Right atrium auricular region (tissue), 2 donors: ENCODE measurements at places on chromosomes 5 and 9.

GRCh38 chr5:180135128-180135955 lies 63.8 kb upstream of the RNF130 start:
- no peak for DNase-seq

DNA sequence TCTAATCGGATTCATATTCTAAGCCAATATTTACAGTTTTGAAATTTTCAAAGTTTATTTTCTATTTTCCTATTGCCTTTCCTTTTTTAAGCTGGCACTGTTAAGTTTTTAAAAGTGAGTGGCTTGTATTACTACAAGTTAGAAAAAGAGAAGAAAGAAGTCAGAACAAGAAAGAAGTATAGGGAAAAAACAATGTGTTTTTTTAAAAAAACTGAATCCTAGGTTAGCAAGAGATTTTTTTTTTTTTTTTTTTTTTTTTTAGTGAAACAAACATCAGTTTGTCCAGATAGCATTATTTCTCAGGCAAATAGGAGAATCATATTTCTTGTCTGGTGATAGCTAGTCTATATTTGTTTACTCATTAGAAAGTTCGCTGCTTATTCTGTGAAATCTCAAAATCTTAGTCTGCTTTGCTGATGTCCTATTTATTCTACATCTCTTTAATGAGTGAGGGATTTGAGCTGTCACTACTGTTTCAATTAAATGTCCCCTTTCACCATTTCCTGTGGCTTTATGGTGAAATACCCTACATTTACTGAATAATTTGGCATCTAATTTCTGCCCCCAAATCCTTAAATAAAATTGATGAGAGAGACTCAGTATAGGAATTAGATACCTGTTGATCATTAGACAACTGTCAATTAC lies 19.1 kb upstream of the LMNB1 start:
- no peak for DNase-seq

GRCh38 chr9:115923410-115923809 lies 230.2 kb upstream of the PAPPA start:
- DNase-seq = no peak

DNA sequence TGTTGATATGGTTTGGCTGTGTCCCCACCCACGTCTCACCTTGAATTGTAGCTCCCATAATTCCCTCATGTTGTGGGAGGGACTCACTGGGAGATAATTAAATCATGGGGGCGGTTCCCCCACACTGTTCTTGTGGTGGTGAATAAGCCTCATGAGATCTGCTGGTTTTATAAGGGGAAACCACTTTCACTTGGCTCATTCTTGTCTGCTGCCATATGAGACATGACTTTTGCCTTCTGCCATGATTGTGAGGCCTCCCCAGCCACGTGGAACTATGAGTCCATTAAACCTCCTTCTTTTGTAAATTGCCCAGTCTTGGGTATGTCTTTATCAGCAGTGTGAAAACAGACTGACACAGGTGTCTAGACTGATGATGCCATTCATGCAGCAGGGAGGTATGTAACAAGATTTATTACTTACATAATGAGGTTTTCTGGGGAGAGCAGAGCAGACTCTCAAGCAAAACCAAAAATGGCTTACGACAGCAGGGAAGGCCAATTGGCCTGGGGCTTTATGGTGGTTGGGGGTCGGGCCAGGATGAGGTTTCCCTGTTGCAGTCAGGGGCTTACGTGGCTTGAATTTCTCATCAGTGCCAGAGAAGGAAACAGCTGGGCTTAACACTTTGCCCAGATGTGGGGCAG lies 9.5 kb upstream of the COMMD10 start:
- DNase-seq = no peak

- no peak for DNase-seq
Observed at GRCh38 chr5:178870411-178870810, 10.7 kb downstream of the ZNF354B start.

- DNase-seq = no peak
Observed at GRCh38 chr5:179228341-179229121, 116.7 kb downstream of the ADAMTS2 start.

DNA sequence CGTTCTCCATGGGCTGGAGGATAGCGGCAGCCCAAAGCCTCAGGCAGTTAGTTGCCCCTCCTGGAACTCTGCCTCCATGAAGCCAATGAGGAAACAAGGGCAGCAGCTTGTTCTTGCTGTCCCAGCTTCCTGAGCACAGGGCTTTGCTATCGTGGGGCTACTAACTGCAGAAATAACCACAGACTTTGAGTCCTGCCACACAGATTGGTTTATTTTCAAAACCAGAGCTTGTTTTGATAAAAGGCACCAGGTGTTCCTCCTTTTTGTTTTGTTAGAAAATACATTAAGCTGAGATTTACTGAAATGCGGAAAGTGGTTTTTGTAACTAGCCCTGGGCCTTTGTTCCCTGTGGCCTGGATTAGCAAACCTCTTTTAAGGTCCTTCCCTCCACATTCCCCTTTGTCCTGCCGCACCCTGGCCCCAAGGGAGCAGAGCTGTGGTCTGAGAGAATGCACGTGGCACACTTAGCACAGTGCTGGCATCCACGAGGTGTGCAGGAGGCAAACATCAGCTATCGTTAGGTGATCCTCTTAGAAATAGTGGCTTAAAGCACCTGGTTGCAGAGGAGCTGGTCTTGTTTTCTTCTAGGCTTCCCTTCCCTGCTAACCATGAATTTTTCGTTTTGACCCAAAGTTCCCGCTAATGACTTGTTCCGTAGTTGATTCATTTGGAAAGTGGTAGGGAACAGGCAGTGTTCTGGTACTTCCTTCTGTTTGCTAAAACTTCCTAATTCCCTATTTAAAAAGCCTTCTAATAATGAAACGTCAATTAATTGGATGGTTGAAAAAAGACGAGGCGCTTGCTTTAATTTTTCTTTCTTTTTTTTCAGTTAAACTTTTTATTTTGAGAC lies 21.5 kb downstream of the MVB12B start:
- no peak for DNase-seq

DNA sequence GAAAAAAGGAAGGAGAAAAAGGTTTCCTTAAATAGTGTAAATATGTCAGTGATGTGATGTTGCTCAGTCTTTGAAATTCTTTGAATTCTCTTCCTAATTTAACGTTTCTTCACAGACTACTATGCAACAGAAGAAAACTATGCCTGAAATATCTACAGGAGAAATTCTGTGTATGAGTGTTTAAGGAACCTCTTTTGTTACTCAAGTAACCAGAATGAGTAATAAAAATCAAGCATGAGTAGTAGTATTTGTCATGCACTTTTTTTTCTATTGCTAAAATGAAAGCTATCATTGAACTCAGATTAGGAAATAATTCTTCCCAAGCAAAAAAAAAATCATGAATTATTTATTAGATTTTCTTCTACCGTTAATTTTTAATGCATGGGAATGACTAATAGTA lies 20.3 kb upstream of the THG1L start:
- no peak for DNase-seq

- no peak for DNase-seq
Observed at GRCh38 chr5:157487358-157487757, 27.3 kb downstream of the NIPAL4 start.

DNA sequence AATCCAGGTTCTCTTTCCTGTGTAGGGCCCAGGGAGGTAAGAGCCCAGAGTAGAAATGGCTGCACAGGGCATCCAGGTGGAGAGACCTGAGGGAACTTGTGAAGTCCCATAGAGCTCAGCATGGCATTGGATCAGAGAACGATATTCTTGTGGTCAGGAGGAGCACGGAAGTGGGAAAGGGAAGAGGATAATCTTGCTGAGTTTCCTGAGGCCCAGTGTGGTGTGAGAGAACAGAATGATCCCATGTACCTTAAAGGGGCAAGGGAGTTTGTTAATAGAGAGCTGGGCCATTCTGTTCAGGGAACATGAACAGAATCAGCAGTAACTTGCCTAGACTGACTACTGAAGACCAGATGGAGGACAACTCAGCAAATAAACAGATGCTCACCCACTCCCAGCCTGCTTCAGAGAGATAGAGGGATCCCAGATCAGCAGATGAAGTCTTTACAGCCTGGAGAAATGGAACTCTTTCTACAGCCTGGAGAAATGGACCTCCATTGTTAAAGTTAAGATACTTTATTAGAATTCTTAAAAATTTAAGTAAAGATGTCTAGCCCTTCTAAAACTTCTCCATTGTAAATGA lies 119.7 kb upstream of the ELL2 start:
- DNase-seq = no peak

DNA sequence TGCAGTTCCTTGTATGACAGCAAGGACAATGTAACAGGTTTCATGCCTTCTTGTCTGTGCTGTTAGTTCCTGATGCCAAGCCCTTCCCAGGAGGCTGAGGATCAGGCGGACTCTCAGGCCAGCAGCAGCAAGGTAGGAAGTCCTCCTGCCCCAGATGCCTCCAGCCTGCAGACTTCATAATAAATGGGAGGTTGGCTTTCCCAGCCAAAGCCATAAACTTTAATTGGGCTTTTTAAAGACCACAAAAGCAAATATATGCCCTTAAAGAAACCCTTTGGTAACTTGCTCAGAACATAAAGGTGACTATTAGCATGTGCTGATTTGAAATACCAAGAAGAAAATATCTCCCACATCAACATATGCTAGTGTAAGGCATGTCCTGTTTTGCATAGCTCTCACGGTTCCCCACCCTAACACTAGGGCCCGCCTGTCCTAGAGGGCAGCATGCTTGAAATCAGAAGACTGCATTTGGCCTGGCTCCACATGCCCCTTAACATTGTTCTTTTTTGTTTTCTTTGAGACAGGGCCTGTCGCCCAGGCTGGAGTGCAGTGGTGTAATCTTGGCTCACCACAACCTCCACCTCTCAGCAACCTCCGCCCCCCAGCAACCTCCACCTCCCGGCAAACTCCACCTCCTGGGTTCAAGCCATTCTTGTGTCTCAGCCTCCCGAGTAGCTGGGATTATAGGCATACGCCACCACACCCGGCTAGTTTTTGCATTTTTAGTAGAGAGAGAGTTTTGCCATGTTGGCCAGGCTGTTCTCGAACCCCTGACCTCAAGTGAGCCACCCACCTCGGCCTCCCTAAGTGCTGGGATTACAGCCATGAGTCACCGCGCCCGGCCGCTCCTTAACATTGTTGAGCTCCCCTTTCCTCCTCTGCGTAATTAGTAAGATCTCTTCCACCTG lies 44.6 kb upstream of the FCN1 start:
- no peak for DNase-seq

DNA sequence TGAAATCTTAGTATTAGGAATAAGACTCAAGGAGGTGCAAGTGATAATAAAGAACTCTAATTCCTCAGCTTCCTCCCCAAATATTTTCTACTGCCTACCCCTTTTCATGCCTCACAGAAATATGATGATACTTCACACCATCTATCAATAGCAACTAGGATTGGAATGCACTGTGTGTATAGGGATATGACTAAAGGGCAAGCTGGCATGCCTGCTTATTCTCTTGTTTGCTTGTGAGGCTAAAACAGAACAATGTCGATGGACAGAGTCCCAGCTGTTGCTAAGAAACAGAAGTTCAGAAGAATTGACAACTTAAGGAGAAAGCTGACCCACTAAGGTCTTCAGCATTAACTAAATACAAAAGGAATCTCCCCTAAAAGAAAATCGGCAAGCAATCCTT lies 9.7 kb upstream of the CHD1 start:
- no peak for DNase-seq

DNA sequence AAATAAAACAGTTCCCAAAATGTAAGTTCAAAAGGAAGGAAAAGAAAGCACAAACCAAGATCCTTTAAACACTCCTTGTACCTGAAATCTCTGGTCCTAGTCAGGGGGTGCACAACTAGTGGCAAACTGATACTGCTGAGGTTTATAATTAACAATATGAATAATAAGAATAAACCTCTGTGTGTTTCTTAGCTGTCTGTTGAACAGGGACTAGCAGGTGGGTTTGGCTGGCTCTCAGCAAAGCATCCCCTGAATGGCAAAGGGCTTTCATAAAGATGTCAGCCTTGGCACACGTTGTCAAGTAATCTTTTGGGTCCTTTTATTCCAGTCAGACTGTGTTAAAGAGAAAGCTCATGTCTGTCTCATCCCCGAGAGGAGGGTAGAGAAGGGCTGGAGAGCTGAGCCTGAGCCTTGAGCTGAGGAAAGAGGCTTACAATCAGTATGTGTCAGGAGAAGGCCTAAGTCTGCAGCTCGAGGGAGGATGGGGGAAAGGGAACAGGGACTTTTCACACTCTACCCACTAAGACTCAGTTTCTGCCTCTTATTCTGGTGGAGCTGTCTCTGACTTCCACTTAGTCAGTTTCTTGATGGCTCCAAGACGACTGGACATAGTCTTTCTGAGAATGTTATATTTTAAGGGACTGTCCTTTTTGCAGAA lies 123.0 kb downstream of the GALNT10 start:
- DNase-seq = no peak

GRCh38 chr5:1874771-1875220 lies 7.9 kb downstream of the IRX4 start:
- DNase-seq = no peak

GRCh38 chr9:123812984-123813383 lies 116.9 kb downstream of the DENND1A start:
- no peak for DNase-seq

DNA sequence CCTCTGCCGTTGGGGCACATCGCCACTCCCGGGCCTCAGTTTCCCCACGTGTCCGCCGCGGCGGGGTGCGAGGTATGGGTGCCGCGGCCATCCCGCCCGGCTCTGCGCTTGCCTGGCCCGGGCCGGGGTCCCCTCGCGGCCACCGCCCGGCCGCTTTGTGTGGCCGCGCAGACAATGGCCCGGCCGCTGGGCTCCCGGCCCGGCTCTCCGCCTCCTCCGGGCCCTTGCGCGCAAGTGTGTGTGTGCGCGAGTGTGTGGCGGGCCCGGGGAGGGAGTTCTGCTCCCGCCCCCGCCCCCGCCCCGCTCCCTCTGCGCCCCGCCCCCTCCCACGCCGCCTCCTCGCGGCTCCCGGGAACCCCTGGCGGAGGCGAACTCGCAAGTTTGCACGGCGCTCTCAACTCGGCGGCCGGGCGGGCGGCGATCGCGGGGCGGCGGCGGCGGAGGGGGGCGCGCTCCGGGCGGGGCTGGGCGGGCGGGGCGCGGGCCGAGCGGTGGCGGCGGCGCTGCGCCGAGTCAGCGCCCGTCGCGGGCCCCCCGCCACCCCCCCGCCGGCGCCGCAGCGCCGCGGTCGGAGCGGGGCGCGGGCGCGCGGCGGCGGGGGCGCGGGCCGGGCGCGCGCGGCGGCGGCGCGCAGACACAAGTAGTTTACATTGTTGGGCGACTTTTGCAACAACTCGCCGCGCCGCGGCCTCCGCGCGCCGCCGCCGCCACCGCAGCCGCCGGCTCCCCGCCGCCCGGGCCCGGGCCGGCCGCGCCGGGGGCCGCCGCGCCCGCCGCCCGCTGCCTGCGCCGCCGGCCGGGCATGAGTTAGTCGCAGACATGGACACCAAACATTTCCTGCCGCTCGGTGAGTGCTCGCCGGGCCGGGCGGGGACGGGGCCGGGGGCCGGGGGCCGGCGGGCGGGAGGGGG lies at the start of gene RXRA:
Gene RXRA, plus strand, starts transcription at position 643 of the 911 bp plus-strand sequence. Its CDS starts 177 bp downstream, at position 820.
- no peak for DNase-seq

DNA sequence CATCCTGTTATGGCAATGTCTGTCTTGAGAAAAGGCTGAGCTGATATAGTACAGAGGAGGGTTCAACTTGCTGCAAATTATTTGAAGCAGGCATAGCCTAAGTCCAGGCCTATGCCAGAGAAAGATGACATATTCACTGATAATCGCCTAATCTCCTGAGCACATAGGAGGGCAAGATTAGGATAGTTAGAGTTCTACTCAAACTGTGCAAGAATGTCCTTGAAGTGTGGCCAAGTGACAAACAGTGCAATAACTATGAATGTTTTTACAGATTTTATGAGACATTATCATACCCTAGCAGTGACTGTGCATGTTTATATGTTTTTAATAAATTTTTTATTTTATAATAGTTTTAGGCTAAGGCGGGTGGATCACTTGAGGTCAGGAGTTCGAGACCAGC lies 96.2 kb downstream of the TSSK1B start:
- DNase-seq = no peak

- DNase-seq = no peak
Observed at GRCh38 chr9:14198047-14198840, 115.7 kb downstream of the NFIB start.
